ENCODE measurements at places on chromosomes 1 and 21. TPM values are rescaled to one million over a fixed set of nuclear protein-coding genes. Genes with fewer than 3 reads are reported as not detected.

DNA sequence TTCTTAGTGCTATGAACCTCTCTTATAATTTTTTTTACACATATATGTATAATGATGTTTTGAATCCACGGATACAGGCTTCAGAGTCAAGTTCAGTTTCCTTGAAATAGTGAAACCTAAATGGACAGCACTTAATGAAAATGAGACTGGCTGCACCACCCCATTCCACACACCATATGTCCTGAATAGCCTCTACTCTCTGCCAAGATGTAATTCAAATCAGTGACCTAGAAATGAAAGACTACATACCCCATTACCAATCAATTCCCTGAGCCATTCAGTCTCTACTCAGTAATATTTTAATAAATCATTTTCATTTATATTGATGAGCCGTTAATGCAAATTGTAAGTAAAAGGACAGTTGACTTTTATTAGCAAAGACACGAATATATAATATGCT, 614.9 kb upstream of the TMPRSS15 start:
- no peak for DNase-seq

DNA sequence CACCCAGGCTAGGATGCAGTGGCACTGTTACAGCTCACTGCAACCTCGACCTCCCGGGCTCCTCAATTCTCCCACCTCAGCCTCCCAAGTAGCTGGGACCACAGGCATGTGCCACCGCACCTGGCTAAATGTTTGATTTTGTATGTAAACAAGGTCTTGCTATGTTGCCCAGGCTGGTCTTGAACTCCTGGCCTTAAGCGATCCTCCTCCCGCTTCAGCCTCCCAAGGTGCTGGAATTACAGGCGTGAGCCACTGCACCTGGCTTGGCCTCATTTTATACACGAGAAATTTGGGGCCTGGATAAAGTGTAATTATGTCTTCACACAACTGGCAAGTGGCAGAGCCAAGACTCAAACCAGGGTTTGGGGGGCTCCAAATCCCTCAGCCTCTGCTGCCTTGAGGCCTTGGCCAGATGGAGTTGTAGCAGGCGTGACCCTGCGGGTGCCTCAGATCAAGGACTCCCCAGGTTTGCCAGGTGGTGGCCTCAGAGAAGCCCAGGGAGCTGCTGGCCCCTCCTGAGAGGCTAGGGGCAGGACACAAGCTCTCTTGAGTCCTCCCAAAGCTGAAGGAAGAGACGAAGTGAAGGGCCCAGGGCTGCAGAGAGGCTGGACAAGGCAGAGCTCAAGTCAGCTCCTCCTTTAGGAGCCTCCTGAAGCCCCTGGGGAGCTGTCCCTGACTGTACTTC, 61.7 kb downstream of the MDM4 start:
- no peak for DNase-seq

DNA sequence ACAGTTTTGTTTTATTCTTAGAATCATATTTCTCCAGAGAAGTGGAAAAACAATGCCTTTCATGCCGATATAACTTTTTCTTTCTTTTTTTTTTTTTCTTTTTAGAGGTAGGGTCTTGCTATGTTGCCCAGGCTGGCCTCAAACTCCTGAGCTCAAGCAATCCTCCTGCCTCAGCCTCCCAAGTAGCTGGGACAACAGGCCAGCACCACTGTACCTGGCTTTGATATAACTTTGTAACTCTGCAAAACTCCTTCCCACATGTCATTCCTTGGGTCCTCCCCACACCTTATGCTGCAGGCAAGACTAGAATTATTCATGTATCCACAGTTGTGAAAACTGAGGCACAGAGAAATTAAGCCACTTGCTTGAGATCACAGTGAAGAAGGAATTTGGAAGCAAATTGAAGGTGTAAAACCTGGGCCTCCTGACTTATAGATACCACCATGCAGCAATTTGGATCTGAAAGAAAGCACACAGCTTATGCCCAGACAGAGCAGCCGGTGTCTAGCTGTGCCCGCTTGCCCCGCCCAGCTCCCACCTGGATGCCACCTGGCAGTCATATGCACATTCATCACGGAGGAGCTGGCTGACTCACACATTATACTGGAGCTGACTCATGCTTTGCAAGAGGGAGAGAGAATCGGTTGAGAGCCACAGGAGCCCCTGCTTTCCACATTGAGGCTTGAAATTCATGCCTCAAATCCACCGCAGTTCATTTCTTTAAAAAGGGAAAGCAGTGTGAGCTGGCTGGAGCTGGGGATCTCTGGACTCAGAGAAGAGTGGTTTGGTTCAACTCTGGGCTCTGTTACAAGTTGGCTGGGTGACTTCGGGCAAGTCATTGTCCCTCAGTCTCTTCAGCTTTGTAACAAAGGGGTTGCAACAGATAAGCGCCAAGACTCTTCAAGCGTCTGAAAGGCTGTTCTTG, 8.3 kb upstream of the SLC2A1 start:
- no peak for DNase-seq

- no peak for DNase-seq
Measured at GRCh38 chr1:153220606-153221303, 3.4 kb downstream of the PRR9 start.

- no peak for DNase-seq
Measured at GRCh38 chr1:192506741-192507155, 68.8 kb upstream of the RGS1 start.

DNA sequence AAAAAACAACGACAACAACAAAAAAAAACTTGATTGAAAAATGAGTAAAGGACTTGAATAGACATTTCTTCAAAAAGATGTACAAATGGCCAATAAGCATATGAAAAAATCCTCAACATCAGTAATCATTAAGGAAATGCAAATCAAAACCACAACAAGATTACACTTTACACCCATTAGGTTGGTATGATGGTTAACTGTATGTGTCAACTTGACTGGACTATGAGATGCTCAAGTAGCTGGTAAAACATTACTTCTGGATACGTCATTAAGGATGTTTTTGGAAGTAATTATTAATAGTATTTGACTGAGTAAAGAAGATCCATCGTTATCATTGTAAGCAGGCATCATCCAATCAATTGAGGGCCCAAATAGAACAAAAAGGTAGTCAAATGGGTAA, 34.9 kb upstream of the LYPLAL1 start:
- DNase-seq: no peak

DNA sequence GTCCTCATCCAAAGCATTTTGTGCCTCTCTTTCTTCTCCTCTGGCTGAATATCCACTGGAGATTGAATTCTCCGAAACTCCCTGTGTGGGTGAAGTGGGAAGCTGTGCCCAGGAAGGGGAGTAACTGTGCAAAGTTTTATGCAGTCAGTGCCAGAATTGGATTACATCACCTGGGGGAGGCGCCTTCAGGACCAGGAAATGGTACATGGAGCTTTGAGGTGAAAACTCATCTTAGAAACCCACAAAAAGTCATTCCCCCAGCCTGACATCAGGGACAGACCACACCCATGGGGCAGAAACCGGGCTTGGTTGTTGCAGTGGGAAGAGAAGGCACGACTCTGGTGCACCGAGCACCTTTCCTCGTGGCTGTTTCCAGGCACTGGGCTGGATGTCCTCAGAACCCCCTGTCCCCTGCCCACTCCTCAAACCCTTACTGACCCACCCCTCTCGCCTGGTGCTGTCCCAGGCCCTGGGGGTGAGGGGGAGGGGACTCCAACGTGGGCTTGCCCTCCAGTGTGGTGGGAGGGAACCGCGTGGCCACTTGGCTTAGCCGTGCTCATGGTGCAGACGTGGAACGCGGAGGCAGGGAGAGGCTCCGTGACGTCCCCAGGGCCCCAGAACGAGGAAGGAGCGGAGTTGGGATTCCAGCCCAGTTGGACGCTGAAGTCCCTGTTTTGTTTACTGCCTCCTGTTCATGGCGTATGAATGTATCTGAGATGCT, 15.7 kb downstream of the TFF3 start:
- DNase-seq: no peak

DNA sequence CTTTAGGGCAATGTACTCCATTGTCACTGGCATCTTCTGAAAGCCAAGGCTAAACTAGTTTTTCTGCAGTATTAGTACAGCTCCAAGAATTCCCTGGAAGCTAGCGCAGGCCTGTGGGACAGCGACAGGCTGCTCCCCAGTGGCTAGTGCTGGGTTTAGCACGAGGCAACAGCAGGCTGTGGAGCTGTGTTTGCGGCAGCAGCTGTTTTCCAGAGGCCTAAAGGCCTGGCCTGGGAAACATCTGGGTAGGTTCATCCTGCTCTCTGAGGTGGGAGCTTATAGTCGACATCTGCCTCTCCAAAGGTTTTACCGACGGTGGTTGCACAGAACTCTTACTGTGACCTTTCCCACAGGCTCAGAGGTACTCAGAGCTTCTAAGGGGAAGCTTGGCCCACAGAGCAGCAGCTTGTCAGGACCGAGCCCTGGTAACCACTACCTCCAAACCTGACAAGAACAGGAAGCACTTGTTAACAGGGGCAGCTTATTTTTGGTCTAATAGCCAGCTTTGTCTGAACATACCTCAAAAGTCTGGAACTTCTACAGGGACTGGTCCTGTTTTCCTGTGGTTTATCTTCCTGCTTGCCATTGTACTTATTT, 17.2 kb downstream of the CC2D1B start:
- DNase-seq: no peak

GRCh38 chr21:22154579-22155274, 1156.5 kb downstream of the NCAM2 start:
- no peak for DNase-seq

- no peak for DNase-seq
Measured at GRCh38 chr1:116019653-116020253, 43.4 kb downstream of the SLC22A15 start.

DNA sequence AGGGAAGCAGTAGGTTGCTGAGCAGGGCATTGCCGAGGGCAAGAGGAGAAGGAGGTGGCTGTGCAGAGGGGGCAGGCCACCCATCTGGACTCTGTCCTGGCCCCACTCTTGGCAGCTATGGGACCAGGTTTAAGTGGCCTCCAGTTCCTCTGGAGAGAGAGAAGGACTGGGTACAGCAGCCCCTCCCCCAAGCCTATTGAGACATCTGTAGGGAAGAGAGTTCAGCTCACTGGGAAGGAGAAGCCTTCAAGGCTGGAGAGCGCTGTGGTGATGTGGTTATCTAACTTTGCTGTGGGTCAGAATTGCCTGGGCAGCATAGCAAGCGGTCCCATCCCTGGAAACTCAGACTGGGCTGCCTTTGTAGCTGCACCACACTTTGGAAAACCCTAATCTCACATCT, 93.9 kb downstream of the KCNJ15 start:
- DNase-seq: no peak

DNA sequence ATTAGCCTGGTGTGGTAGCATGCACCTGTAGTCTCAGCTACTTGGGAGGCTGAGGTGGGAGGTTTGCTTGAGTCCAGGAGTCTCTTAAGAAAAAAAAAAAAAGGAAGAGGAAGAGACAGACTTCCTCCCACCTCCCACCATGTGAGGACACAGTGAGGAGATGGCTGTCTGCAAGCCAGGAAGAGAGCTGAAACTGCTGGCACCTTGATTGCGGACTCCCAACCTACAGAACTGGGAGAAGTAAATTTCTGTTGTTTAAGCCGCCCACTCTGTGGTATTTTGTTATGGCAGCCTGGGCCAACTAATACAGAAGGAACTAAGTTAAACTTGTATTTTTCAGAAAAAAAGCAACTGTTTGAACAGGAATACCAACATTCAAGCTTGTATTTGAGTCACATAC, 21.7 kb downstream of the DOP1B start:
- DNase-seq: no peak

DNA sequence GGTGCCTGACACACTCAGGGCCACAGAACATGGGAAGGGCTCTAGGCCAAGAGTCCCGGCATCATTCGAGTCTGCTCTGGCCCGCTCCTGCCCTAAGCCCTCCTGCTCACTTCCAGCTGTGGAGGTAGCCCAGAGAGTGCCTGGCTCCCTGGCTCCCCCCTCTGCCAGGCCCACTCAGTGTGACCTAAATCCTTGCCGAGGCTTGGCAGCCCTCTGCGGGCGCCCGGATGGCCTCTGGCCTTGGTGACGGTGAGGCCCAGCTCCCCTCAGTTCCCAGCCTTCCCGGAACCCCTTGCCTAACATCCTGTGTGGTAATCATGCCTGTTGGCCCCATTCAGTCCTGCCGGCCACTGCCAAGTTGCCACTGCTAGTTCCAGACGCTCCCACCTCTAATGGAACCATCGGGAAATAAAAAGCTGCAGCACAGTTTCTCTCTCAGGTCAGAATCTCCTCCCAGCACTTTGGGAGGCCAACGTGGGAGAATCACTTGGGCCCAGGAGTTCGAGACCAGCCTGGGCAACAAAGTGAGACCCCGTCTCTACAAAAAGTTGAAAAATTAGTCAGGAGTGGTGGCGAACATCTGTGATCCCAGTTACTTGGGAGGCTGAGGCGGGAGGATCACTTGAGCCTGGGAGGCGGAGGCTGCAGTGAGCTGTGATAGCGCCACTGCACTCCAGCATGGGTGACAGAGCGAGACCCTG, 1.2 kb upstream of the H6PD start:
- peak; percentile 81 for DNase-seq

GRCh38 chr1:232579958-232580941, 49.7 kb downstream of the SIPA1L2 start:
- DNase-seq: no peak

DNA sequence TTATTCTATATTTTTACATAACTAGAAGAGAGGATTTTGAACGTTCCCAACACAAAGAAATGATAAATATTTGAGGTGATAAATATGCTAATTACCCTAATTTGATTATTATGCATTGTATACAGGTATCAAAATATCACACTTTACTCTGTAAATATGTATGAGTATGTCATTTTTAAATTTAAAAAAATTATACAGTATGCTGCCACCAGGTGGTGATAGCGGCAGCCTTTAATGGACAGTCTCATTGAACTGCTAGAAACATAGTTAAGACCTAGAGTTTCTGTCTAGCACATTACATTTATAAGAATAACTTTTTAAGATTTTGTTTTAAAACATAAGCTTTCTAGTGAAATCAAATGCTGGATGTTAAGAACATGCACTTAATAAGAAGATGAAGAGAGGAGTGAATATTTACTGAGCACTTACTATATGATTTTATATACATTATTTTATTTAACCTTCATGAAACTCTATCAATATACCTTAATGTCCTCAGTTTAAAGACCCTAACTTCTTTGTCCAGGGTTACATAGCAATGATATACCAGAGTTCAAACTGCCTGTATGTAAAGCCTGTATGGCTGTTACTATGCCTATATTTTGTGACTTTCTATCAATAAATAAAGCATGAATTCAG, 207.1 kb downstream of the NUF2 start:
- no peak for DNase-seq

- no peak for DNase-seq
Measured at GRCh38 chr1:152519851-152520250, 5.6 kb downstream of the CRCT1 start.

GRCh38 chr1:246106342-246106763, 400.7 kb downstream of the SMYD3 start:
- no peak for DNase-seq

GRCh38 chr1:200415227-200415626, 5.4 kb upstream of the ZNF281 start:
- DNase-seq: no peak

GRCh38 chr1:206700445-206701036, 15.8 kb downstream of the MAPKAPK2 start:
- DNase-seq: no peak

DNA sequence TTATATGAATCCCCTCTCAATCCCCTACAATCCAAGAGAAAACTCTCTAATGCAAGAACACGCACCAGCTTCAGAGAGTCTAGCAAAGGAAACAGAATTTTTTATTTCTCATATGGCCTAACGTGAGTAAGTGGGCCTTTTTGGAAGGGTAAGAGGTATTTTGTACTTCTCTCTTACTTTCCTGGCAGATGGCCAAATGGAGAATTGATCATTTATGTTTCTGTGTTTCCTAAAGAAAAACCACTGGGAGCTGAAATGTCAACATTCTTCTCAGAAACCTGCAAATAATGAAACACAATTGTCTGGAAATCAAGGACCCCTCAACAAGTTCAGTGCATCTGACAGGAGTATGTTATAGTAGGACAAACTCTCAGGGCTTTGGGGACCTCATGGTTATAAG, 176.4 kb upstream of the C8B start:
- no peak for DNase-seq

Gene HAO2
- not detected for total RNA-seq

Gene MPL
- not detected for total RNA-seq
